Activated CD8-positive, alpha-beta memory T cell treated with anti-CD3 and anti-CD28 coated beads for 1 hour (primary cell): ENCODE measurements at places on chromosomes 3 and 15.

GRCh38 chr3:88038566-88038965, 20.2 kb downstream of the CGGBP1 start:
- no peak for DNase-seq

GRCh38 chr3:30292192-30292893, 314.1 kb upstream of the TGFBR2 start:
- no peak for DNase-seq

- DNase-seq: no peak
These were observed 103.0 kb upstream of the UBE2E2 start for GRCh38 chr3:23100106-23100505.

- DNase-seq: no peak
These were observed 543.1 kb downstream of the NTRK3 start for GRCh38 chr15:87713475-87713879.

DNA sequence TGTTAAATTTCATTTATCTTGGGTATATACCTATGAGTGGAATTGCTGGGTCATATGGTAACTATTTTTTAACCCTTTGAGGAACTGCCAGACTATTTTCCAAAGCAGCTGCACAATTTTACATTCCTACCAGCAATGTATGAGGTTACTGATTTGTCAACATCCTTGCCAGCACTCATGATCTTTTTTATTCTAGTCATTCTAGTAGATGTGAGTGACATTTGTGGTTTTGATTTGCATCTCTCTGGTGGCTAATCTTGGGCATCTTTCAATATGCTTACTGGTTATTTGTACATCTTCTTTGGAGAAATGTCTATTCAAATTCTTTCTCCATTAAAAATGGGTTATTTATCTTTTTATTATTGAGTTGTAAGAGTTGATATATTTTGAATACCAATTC, 21.3 kb upstream of the LRRC58 start:
- no peak for DNase-seq

- DNase-seq: no peak
These were observed 2.3 kb upstream of the EIF1B start for GRCh38 chr3:40307176-40307575.

DNA sequence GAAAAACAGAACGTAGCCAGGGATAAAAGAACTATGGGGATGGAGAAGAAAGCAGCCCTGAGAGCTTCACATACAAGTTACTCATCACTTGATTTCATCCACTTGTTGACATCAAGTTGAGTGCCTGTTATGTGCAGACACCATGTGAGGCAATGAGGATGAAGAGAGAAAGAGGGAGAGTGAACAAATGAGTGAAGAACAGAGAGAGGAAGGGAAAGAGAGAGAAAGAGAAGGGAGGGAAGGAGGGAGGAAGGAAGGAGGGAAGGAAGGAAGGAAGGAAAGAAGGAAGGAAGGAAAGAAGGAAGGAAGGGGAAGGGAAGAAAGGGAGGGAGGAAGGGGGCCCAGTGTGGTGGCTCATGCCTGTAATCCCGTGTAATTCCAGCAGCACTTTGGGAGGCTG, 72.3 kb upstream of the SMAD3 start:
- no peak for DNase-seq

DNA sequence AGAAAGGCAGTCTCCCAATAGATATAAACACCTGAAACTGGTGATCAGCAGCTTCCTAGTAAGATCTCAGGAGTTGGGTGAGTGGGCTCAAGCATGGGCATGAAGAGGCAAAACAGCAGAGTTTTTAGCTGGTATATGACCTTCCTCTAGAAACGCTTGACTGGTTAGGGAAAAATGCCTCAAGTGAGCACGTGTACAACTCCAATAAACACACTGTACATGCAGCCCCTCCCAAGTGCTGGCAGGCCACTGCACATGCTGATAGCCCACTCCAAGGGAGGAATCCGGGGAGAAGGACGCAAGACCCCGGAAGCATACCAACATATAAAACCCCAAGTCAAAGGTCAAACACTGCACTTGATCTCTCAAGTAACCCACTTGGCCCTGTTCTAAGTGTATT, 143.0 kb downstream of the FMN1 start:
- no peak for DNase-seq

- no peak for DNase-seq
These were observed 31.7 kb downstream of the ECT2 start for GRCh38 chr3:172782235-172782634.

DNA sequence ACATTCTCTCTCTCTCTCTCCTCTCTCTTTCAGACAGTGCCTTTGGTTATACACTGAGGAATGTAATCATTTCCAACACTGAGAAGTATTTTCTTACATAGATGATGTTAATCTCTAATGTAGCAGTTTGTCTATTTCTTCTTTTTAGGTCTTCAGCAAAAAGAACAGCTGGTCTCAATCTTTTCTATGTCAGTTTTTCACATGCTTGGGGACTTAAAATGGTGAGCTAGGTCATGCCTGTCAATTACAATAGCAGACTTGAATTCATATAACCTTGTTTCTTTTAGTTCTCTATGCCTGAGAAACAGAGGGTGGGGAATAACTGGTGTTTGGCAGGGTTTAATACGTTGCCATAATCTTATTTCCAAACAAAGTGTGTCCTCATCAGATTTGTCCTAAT, 786.2 kb downstream of the SQOR start:
- DNase-seq: no peak

GRCh38 chr3:167740961-167741587, 5.6 kb downstream of the SERPINI1 start:
- DNase-seq: no peak
